ENCODE measurements at places on chromosomes 3 and 15.
A peak's percentile ranks its signal among the peaks of the same experiment; 100 is the strongest.

- DNase-seq: no peak
Observed at GRCh38 chr3:31166249-31166885, 271.9 kb upstream of the GADL1 start.

GRCh38 chr3:187315872-187316271 is 24.3 kb upstream of the MASP1 start:
- DNase-seq: no peak

DNA sequence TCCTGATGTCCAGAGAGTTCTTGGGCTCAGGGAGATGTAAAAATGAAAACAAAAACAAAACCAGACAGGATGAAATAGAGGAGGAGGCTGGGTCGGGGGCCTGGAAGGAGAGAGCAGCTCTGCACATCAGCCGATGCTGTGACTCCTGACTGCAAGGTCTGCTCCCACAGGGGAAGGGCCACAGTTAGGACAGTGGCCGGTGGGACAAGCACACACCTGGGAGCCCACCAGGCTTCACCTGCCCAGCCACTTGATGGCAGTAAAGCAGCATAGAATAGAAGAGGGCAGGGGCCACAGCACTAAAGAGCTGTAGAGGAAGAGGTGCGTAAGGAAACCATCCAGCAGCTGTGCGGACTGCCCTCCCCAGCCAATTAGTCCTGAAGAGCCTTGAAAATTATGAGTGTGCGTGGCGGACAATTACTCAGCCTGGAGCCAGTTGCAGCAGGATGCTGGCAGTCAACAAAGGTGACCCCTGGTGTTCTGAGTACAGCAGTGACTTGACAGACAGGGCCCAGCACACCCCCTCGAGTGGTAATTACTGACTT is 29.8 kb downstream of the ALS2CL start:
- no peak for DNase-seq

DNA sequence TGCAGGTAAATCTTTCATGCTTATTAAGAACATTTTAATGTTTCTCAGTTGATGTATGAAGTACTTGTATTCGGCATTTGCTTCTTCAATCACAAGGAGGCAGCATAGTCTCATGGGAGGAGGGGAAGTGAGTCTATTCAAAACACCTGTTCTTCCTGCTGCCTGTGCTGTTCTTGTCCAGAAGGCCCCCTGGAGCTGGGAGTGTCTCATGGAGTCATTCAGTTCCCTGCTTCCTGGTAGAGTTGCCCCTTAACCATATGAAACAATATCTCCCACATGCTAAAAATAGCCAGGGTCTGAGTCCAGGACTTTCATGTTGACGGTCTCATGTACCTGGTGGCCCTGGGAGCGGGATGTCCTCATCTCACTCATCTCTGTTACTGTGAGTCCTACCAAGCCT is 15.5 kb upstream of the PPP1R2 start:
- no peak for DNase-seq

DNA sequence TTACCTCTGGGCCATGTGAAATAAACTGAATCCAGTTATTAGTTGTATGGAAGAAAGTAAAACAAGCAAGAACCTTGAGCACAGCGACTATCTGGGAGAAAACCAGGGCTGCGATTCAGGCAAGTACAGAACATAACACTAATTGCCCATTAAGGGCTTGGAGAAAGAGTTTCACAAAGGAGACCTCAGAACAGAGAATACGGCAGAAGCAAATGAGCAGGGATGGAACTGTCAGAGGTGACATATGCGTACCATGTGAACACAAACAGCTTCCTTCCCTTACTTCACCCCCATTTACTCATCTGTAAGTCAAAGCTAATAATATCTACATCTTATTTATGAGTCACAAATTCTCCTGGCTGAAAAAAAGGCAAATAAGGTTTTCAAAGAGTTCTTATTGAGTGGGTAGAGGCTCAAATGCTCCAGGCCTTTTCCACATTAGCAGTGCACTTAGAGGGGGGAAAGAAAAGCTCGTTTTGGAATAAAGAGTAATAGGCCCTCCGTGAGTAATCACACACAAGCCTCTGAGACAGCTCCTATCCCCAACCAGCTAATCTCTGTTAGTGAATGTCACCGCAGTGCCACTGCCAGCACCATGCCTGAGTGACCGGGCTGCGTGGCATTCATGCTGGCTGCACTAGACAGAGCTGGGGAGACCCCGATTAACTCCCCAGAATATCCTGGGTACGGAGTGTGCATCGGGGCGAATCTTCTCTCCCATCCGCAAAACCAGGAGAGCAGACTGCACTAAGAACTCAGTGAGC is 2.6 kb downstream of the PCSK6 start:
- no peak for DNase-seq

GRCh38 chr3:50655009-50655830 is 19.5 kb upstream of the DOCK3 start:
- DNase-seq: no peak

GRCh38 chr3:151751161-151751560 is 17.4 kb downstream of the AADACL2 start:
- no peak for DNase-seq

- no peak for DNase-seq
Observed at GRCh38 chr15:56654624-56655023, 78.7 kb downstream of the ZNF280D start.

DNA sequence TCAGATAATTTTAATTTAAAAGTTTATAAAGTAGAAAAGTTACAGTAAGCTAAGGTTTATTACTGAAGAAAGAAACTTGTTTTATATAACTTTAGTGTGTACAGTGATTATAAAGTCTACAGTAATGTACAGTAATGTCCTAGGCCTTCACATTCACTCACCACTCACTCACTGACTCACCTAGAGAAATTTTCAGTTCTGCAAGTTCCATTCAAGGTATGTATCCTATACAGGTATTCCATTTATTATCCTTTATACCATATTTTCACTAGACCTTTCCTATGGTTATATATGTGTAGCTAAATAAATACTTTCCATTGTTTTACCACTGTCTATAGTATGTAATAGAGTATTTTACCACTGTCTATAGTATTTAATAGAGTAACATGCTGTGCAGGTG is 33.2 kb upstream of the MME start:
- DNase-seq: no peak

- DNase-seq: no peak
Observed at GRCh38 chr3:29427266-29428103, 146.6 kb downstream of the RBMS3 start.

- DNase-seq: no peak
Observed at GRCh38 chr15:88986949-88987590, 73.9 kb upstream of the MFGE8 start.

- no peak for DNase-seq
Observed at GRCh38 chr15:69610858-69611257, 158.2 kb downstream of the RPLP1 start.

- no peak for DNase-seq
Observed at GRCh38 chr3:73214846-73215245, 153.4 kb downstream of the EBLN2 start.

- peak; percentile 72 for DNase-seq
Observed at GRCh38 chr15:28191832-28192231, 92.7 kb upstream of the OCA2 start.

DNA sequence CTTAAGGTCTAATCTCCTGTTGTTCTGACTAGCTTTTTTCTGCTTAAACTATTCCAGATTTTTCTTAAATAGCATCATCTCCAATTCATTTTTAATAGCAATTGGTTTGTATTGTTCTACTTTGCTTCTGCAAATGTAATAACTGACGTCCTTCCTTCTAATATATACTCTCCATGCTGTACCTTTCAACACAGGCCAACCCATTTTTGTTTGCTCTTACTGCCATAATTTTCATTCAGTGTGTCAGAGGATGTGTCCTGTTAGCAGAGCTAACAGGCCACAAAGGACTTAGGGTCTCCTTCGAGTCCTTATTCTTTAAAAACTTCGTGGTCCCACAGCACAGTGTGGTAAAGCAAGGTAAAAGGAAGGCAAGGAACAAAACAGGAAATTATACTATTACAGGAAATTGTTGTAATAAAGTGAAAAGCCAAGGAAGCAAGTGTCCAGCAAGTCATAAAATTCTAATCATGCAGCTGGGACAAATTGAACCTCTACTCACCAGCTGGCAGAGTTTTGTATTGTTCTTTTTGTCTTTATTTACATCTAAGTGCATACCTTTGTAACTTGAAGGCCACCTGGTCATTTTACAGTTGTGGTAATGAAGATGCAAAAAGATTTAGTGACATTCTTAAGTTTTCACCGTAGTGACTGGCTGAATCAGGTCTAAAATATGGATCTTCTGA is 64.9 kb upstream of the ZBTB20 start:
- no peak for DNase-seq

- DNase-seq: no peak
Observed at GRCh38 chr3:76509179-76509830, 530.6 kb upstream of the ROBO2 start.

GRCh38 chr3:72932416-72932815 is 44.6 kb downstream of the GXYLT2 start:
- DNase-seq: no peak

DNA sequence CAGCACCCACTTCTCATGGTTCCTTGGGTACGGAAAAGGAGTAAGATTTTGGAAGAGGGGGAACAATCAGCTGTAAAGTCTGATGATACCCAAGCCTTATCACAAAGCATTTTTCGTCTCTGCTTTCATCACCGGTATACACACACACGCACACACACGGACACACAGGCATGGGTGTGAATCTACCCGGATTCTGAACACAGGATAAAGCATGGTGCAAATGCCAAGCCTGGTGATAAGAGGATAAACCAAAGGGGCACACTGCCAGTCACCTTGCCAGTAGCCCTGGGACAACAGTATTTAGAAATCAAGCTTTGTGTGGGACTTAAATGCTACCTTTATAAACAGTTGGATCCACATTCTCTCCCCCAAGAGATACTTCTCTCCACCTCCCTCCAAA is 22.2 kb downstream of the FAM174B start:
- no peak for DNase-seq

- DNase-seq: no peak
Observed at GRCh38 chr3:9810846-9811245, 784 bp downstream of the TTLL3 start.

DNA sequence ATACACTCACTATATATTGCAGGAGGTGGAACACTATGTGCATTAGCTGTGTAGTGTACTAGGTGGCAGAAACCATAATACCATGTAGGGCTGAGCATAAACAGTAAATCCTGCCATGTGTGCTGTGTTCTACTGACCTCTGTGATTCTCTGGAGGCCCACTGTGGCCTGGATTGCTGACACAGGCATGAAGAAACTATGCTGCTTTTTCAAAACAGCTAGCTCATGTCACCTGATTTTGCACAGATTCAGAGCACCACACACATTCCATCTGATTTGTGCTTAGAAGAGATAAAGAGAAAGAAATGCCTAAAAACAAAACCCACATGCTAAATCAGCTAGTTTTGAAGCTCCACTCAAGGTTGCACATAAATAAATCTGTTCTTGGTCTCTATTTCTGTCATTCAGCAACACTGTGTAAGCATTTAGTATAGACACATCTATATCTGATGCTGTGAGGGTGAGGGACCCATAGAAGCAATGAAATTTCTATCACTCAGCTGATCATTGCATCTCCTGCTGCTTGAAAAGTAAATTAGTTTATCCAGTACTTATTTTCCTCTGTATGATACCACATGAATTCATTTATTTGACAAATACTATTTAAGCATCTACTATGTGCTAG is 1007.7 kb upstream of the SEMA6D start:
- no peak for DNase-seq

DNA sequence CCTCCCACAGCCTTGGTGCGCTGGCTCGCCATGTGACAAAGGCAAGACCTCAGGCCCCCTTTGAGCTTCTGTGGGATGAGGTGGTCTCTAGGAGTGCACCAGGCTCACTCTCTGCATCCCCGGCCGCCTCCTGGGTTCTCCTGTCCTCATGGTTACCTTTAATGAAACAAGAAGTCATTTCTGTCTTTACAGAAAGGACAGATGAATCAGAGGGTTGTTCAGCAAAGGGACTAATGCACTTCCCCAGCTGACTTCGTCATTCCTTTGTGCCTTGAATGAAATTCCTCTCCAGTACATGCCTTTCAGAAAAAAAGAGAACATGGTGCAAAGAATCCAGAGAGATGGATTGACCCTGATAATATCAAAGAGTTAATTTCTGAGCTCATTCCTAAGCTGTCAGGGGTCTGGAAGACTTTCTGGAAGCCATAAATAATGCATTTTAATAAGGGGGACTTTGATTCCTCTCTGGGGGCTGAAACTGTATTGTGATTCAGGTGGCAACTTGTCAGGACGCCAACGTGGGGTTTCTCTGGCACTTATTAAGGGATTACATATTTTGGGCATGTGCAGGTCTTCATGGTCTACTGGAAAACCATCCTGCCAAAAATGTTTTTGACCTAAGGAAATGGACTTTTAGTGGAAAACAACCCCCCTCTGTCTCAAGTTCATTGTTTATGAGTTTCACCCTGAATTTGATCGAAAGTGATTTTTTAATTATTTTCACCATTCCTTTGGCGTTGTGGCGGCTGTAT is 122.7 kb downstream of the FBLN2 start:
- DNase-seq: no peak

- DNase-seq: no peak
Observed at GRCh38 chr3:165815682-165816081, 21.5 kb downstream of the BCHE start.

DNA sequence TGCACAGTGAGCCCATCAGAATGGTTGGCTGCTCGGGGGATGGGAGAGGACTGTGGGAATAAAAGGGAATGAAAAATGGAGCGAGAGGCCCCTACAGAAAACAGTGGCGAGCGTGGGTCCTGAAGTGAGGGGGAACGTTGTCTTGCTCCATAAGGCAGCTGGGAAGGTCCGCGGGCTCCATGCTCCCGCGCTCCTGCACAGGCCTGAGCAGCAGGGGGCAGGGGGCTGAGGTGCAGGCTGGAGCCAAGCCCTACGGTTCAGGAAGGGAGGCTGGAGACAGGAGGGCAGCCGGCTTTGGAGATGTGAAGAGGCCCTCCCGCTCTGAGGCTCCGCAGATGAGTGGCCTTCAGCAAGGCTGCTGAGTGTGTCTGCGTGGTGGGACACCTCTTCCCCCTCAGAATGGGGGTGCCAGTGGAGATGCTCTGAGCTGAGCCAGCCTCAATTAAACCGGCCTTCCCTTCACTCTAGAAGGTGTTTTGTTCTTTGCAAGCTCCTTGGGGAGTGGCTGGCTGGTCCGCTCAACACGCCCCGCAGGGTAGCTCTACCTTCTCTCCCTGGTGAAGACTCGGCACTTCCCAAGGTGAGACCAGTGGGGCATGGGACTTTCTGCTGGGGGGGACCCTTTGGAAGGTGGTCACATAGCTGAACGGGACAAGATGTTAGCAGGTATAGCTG is 208.0 kb downstream of the XXYLT1 start:
- no peak for DNase-seq

GRCh38 chr3:25663347-25663868 is 1.3 kb downstream of the TOP2B start:
- no peak for DNase-seq

GRCh38 chr15:77727635-77728304 is 95.1 kb upstream of the LINGO1 start:
- no peak for DNase-seq

GRCh38 chr15:88992912-88993376 is 79.8 kb upstream of the MFGE8 start:
- no peak for DNase-seq

GRCh38 chr3:46619845-46620778 is 7.8 kb downstream of the FAM240A start:
- no peak for DNase-seq

Measured in substantia nigra (tissue), 51 donors.